NCI-H524 treated with DMSO at 0.1 percent for 48 hours (cell line): ENCODE measurements at places on chromosomes 1 and 21.

GRCh38 chr21:38661197-38661871 lies 144.4 kb upstream of the ETS2 start:
- DNase-seq, result no peak

- no peak for DNase-seq
These were observed 13.4 kb upstream of the NIBAN1 start for GRCh38 chr1:184987696-184988095.

DNA sequence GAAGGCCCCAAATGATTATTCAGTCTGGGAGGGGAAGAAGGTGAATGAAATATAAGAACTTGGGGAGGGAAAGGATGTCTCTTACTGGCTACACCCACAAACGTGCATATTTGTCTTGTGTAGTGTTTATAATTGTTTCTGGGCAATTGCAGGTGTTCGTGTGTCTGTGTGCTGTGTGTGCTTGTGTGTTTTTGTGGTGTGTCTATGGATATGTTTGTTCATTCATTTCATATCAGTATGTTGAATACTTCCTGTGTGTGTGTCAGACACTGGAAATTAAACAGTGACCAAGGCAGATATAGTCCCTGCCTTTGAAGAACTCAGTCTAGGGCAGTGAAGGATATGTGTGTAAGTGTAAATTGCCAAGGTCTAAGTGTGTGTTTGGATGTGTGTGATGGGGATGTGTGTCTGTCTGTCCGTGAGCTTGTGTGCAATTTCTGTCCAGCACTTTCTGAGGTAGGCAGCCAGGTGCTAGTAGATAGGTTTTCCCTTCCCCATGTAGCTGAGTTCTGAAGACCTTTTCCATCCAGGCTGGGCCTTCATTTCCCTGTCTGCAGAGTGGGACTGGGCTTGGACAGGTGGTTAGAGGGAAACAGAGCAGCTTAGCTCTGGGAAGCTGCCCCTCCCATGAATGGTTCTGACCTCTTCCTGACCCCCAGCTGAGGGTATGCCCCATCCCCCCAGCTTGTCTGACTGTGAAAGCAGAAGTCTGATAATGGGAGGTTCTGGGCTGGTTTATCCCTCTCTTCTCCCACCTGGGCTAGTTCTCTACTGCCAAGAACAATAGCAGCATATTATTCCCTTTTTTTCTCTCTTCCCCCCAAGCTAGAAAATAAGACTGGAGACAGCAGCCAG lies 3.8 kb downstream of the AGO1 start:
- DNase-seq, result no peak

GRCh38 chr1:43241413-43241836 lies 28.4 kb upstream of the TMEM125 start:
- no peak for DNase-seq

GRCh38 chr1:29783508-29784275 lies 547.4 kb downstream of the PTPRU start:
- no peak for DNase-seq

- no peak for DNase-seq
These were observed 131.9 kb upstream of the ATP1B1 start for GRCh38 chr1:168974611-168975010.

DNA sequence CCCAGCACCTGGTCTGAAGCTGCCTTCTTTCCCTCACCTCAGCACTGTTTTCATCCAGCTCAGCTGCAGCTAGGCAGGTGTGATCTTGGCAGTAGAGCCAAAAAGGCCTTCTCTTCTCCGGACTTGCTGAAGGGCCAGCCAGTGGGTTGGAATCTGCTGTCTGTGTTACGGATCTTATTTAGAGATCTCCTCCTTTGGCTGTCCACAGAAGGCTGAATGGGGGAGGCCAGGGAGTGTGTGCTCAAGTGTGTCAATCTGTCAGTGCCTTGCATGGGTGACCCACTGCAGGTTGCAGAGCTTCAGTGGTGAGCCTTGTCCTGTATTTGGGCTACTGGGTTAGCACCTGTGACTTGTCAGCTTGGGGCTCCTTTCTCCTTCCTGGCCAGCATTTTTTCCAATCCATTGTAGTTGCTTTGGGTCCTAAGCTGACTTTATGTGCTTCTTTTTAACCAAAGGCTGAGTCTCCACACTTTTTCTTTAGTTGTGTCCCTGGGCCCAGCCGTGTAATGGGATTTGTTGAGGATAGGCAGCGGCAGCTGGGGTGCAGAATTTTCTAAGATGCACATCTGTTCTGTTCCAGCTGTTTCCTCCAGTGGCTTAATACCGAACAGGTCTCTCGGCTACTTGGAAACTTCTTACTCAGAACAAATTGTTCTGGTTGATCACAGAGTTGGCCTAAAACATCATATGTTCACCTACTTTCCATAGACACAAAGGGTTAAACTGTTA lies 126.8 kb downstream of the PEX14 start:
- DNase-seq, result peak; percentile 24

DNA sequence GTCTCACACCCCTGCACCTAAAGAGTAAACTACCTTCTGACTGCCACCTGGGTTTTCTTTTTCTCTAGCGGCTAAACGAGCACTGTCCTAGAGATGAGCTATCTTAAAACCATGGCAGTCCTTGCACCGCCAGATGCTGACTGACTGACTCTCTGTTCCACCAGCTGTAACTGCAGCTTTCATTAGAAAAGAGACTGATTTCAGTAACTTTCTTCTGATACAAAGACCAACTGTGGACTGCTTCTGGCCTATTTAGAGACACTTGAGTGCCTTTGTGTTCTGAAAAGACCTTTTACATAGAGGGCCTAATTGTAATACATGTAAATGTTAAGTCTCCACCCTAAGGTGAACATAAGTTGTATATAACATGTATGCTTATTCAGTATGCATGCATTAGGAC lies 152.5 kb downstream of the DISC1 start:
- no peak for DNase-seq
